ENCODE measurements at places on chromosomes 7 and 10. TPM values are rescaled to one million over a fixed set of nuclear protein-coding genes. Genes with fewer than 3 reads are reported as not detected.
A peak's percentile ranks its signal among the peaks of the same experiment; 100 is the strongest.

- no peak for DNase-seq
These were observed 1.3 kb upstream of the ERCC6 start for GRCh38 chr10:49540056-49540797.

- DNase-seq = no peak
These were observed 449.5 kb downstream of the GRID1 start for GRCh38 chr10:85916994-85917573.

- no peak for DNase-seq
These were observed 3.3 kb upstream of the TBXAS1 start for GRCh38 chr7:139825666-139826290.

DNA sequence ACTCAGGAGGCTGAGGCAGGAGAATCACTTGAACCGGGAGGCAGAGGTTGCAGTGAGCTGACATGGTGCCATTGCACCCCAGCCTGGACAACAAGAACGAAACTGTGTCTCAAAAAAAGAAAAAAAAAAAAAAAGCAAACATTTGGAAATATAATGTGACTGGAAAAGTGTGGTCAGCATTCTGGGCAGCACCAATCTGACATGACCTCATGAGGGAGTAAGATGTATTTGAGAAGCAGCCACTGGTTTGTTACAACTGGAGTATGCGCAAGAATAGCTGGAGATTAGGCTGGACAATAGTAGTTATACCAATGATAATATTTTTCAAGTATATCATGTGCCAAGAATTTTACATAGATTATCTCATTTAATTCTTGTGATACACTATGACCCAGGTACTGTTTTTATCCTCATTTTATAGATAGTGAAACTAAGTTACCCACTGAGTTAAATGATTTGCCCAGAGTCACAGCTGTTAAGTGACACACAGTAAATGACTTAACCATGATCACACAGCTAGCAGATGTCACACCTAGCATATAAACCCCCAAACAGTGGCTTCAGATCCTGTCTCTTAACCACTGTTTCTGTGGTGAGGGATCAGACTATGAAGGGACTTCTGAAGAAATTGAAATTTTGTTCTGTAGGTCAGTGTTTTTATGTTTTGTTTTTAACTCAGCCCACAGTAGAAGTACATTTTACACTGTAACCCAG, 11.1 kb downstream of the MCU start:
- peak; percentile 12 for DNase-seq

DNA sequence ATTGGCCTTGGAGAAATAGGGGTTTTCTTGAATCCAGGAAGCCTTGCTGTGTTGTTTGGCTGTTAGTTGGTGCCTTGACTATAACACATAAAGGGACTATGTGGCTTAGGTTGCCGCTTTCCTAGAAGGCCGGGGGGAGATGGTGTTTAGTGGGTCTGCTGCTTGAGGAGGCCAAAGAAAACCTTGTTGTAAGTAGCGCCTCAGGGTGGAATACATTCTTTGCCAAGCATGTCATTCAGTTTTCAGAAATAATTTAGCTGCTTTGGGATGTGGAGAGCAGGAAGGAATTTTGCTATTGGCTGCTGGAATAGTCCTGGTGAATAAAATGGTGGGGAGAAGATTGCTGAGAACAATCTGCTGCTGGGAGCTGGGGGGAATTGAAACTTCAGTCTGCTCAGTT, 132.9 kb upstream of the WNT16 start:
- no peak for DNase-seq

DNA sequence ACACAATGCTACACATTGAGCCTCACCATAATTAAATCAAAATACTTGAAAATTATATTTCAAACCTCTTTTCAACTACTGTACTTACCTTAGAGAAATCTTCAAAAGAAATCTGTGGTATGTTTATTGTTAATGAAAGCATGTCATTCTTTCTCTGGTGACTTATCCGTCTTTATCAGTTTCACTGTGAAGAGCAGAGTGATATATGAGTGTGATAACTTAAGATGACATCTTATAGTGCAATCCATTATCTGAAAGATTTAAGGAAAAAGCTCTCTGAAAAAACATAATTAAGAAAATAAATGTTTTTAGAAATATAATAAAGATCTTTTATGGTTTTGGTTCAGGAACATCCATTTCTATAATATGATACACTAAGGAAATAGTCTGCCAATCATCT, 911.6 kb upstream of the C7orf33 start:
- DNase-seq = no peak

GRCh38 chr10:1199897-1200721, 143.9 kb downstream of the WDR37 start:
- DNase-seq = no peak

GRCh38 chr7:97851683-97852082, 20.5 kb downstream of the ASNS start:
- no peak for DNase-seq

DNA sequence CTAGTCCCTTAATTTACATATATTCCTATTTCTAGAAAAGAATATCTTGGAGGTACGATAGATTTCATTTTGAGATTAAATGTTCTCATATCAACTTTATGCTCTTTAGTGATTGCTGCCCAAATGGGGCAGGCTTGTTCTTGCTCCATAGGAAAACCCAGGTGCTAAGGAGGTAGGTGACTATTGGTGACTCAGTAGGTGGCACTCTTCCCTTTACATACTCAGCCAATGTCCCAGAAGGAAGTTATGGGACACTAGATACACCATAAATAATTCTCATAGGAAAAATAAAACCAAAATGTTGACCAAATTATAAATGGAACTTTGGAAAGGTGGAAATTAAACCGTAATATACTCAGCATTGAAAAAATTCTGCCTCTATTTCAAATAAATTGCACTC, 4.0 kb downstream of the SKAP2 start:
- no peak for DNase-seq

- peak; percentile 56 for DNase-seq
These were observed 31.5 kb upstream of the NRP1 start for GRCh38 chr10:33365871-33366411.

- DNase-seq = no peak
These were observed 190.0 kb downstream of the PLXNA4 start for GRCh38 chr7:132386201-132386681.

GRCh38 chr7:43511769-43512515, 71.0 kb upstream of the STK17A start:
- no peak for DNase-seq

DNA sequence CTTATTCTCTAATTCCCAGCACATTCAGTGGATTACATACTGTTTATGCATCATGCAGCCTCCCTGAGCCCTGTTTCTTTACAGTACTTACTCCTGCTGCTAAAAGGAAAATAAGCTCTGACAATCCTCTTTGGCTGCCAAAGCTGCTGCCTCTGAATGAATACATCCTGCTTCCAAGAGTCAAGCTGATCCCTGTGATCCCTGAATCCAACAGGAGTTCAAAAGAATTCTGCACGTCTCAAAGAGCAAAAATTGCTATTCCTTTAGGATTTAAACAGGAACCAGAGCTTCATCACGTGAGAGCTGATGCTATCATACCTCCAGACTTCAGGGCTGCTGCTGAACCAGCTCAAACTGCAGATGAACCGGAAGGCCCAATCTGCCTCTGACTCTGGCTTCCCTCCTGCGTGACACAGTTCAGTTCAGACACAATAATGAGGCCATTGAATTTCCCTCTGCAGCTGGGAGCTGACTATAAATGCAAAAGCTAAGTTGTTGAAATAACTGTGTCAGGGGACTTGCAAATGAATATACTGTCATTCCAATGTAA, 851.0 kb upstream of the PHF14 start:
- DNase-seq = no peak

DNA sequence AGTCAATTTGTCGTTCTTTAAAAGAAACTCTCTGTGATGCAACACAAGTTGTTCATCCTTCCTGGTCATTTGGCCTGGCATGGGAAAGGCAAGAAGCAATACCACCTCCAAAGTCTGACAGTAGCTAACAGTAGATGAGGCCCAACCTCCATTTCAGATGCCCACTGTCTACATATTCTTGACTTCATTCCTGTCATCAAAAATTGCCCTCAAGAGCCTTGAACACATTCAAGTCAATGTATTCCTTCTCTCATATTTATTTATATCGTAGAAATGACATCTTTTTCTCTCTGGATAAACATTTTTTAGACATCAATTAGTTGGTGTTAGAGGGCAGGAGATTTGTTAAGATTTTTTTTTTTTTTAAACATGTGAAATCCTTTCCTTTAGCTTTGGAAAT, 33.7 kb downstream of the ABLIM1 start:
- no peak for DNase-seq

DNA sequence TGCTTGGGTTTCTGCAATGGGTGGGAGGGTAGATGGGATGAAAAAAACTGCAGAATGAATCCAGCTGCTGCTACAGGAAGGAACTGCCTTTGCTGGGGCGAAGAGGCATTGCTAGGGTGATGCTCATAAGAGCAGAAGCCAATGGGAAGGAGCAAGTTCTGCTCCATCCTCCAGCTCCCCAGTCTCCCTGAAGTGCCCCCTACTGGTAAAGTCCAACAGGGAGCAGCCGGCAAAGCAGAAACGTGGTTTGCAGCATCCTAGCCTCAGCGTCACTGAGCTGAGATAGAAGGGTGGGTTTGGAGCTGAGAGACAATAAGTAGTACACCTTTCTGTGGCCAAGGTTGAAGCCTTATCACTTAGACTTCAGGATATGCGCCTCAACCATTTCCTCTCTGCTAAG, 220.5 kb downstream of the CCSER2 start:
- DNase-seq = no peak

- no peak for DNase-seq
These were observed 59.6 kb downstream of the RELN start for GRCh38 chr7:103929901-103930311.

GRCh38 chr7:155959894-155960293, 147.6 kb upstream of the SHH start:
- DNase-seq = no peak

- DNase-seq = peak; percentile 89
These were observed 8.4 kb upstream of the PGAM2 start for GRCh38 chr7:44073664-44074348.

GRCh38 chr10:115989621-115990020, 283.4 kb downstream of the GFRA1 start:
- no peak for DNase-seq

DNA sequence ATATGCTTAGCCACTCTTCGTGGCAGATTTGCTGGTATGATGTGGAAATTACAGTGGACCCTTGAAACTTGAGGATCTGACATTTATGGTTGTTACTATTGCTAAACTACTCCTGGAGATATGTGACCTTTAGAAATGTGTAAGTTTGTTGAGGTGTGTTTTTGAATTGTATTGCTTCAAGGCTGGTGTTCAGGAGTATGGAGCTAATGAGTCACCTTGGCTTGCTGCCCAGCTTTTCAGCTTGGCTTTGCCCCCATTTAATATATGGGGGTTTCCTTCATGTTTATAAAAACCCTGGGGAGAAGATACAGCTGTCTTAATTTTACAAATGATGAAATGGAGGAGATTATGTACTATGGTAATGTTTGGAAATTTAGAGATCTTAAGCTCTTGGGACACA, 11.6 kb downstream of the HBP1 start:
- DNase-seq = peak; percentile 95

Gene NUTM2E
- 0.23 TPM for total RNA-seq

Gene AKR1E2
- total RNA-seq = 6.5 TPM

Gene PNLIPRP1
- not detected for total RNA-seq

Gene TAC1
- not detected for total RNA-seq

Gene ZNF365
- not detected for total RNA-seq

Data from activated CD8-positive, alpha-beta T cell treated with anti-CD3 and anti-CD28 coated beads for 36 hours (primary cell).